Lung (tissue), 17 donors: ENCODE measurements at places on chromosomes 7 and 10. TPM values are rescaled to one million over a fixed set of nuclear protein-coding genes. Genes with fewer than 3 reads are reported as not detected.

Gene LRRC27
- total RNA-seq, result 16.1 TPM

Gene GSTO1
- total RNA-seq, result 130 TPM

Gene HYAL4
- 0.74 TPM for total RNA-seq

Gene ADAMTS14
- 3.9 TPM for total RNA-seq

Gene FGFBP3
- 2.3 TPM for total RNA-seq

DNA sequence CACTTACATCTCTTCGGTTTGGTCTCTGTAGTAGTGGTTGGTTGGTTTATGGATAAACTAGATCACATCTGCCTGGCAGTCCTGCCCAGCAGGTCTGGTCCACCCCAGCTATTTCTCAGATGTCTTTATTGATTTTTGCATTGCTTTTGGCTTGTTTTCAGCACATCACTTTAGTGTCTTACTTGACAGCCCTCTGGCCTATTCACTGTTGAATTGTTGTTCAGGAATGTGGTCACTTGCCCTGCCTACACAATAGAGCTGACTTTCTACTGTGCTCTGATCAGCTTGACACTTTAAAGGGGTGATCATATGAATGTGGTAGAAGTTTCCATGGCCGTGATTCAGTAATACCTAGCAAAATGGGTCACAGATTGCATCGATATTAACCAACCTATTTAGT, 719.2 kb upstream of the LRRN3 start:
- H3K36me3 ChIP-seq, result no peaks in the 10 kb centered on the region
- H3K27me3 ChIP-seq, result no peaks in the 10 kb centered on the region
- no peak overlapping the region for H3K27ac ChIP-seq
- no peak overlapping the region for H3K4me3 ChIP-seq

DNA sequence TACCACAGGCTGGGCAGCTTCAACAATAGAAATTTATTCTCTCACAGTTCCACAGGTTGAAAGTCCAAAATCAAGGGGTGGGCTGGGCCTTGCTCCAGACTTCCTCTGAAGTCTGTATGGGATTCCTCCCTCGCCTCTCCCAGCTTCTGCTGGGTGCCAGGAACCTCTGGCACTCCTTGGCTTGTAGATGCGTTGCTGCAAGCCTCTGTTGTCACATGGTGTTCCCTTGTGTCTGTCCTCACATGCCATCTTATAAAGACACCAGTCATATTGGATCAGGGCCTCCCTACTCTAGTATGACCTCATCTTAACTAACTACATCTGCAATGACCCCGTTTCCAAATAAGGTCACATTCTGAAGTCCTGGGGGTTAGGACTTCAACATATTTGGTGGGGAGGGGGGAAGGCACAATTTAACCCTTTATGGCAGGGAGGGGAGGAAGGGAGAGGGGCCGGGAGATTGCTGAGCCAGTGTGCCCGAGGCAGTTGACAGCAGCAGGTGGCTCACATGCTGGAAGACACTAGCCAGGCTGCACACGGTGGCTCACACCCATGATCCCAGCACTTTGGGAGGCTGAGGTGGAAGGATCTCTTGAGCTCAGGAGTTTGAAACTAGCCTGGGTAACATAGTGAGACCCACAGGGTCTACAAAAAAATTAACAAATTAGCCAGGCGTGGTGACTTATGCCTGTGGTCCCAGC, 18.8 kb downstream of the ZNF282 start:
- peaks cover 24% of the 10 kb centered on the region for H3K36me3 ChIP-seq
- no peak overlapping the region for H3K4me3 ChIP-seq
- H3K27ac ChIP-seq, result peak overlapping the region; percentile 53
- DNase-seq, result no peak

DNA sequence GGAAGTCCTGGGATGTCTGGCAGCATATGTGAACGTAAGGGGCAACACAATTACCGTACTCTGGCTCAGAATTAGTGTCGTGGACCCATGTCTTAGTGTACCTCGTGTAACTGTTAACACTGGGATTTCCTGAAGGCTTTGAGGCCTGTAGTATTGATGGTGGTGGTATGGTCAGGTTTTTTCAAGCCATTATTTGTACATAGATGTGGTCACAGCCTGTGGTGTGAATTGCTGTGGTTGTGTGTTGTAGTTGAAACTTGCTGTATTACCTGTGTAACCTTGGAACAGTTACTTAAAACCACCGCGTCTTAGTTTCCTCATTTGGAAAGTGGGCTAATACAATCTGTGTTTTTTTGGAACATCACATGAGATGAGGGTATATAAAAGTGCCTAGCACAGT, 5.3 kb downstream of the EXOC4 start:
- no peak for DNase-seq
- H3K4me3 ChIP-seq, result no peak overlapping the region
- H3K36me3 ChIP-seq, result no peaks in the 10 kb centered on the region
- H3K27me3 ChIP-seq, result no peaks in the 10 kb centered on the region
- peaks cover 14% of the 10 kb centered on the region for H3K4me1 ChIP-seq
- no peak overlapping the region for H3K27ac ChIP-seq

GRCh38 chr7:50957431-50957830, 174.7 kb upstream of the GRB10 start:
- no peak overlapping the region for H3K4me3 ChIP-seq
- no peaks in the 10 kb centered on the region for H3K27me3 ChIP-seq
- H3K4me1 ChIP-seq, result no peaks in the 10 kb centered on the region
- no peak overlapping the region for H3K27ac ChIP-seq
- no peaks in the 10 kb centered on the region for H3K36me3 ChIP-seq

DNA sequence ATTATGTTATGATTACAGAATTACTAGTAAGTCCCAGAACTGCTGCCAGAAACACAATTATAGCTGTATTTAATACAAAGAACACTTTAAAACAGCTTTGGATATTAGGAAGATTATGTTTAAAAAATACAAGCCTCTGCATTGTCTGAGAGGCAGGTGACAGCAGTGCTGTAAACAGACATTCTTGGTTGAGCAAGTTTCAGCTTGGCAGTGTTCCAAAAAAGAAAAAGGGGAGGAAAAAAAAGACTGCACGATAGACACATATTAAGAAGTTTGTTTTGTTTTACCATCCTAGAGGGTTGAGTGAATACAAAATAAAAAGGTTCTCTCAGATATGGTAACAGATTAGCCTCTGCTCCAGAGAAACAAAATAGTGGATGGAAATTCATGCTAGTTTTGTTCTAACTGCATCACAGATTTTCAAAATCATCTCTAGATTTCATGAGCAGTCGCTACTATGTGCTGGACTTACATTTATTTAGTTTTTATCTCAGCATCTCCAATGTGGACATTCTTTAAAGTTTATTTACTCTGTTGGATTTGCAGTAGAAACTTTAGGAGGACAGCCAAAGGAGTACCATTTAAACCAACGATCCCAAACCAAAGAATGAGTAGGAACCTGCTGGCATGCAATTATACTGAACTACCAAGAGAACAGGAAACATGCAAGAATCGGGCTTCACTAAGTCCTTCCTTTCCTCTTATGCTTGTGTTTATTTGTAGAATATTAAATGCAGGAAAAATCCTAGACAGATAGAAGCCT, 9.0 kb downstream of the FAM204A start:
- DNase-seq, result no peak
- H3K36me3 ChIP-seq, result peaks cover 29% of the 10 kb centered on the region
- H3K4me3 ChIP-seq, result no peak overlapping the region
- no peaks in the 10 kb centered on the region for H3K27me3 ChIP-seq
- H3K27ac ChIP-seq, result no peak overlapping the region

GRCh38 chr7:28767356-28767755, 190.8 kb downstream of the TRIL start:
- no peaks in the 10 kb centered on the region for H3K36me3 ChIP-seq
- peaks cover 12% of the 10 kb centered on the region for H3K4me1 ChIP-seq
- no peak overlapping the region for H3K4me3 ChIP-seq
- no peak overlapping the region for H3K27ac ChIP-seq
- DNase-seq, result no peak

- no peaks in the 10 kb centered on the region for H3K36me3 ChIP-seq
- H3K4me3 ChIP-seq, result peak within 1 kb of the TSS; percentile 93
- H3K27ac ChIP-seq, result peak within 1 kb of the TSS; percentile 85
- DNase-seq, result peak; percentile 83
Measured at GRCh38 chr7:28180364-28181147, at the start of gene JAZF1. Gene JAZF1, minus strand, starts transcription at chr7:28180795.

GRCh38 chr10:118840071-118840775, 85.5 kb upstream of the CACUL1 start:
- H3K36me3 ChIP-seq, result no peaks in the 10 kb centered on the region
- no peak for DNase-seq
- H3K27ac ChIP-seq, result no peak overlapping the region
- H3K27me3 ChIP-seq, result no peaks in the 10 kb centered on the region

GRCh38 chr10:88809621-88810020, 7.1 kb downstream of the LIPM start:
- no peak for DNase-seq
- H3K27me3 ChIP-seq, result no peaks in the 10 kb centered on the region
- H3K36me3 ChIP-seq, result no peaks in the 10 kb centered on the region
- no peak overlapping the region for H3K27ac ChIP-seq
- H3K4me3 ChIP-seq, result no peak overlapping the region

DNA sequence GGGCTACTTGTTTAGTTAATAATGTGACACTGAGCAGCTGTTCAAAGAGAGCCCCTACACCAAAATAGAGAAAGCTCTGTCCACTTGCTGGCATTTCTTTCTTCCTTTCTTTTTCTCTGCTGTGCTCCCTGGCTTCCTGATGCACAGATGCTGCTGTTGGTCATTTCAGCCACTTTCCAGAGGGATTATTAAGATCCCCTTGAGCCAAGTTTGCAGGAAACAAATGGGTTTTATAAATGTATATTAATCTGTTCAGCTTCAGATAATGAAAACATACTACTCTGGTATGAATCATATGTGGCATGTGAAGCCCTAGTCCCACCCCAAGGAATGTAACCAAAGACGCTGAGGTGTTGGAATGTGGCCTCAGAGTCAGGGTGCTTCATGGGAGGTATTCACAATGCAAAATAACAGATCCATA, 638.2 kb upstream of the FZD8 start:
- H3K4me3 ChIP-seq, result no peak overlapping the region
- peaks cover 15% of the 10 kb centered on the region for H3K4me1 ChIP-seq
- H3K27me3 ChIP-seq, result no peaks in the 10 kb centered on the region
- H3K27ac ChIP-seq, result no peak overlapping the region
- DNase-seq, result peak; percentile 41

- H3K4me1 ChIP-seq, result no peaks in the 10 kb centered on the region
- H3K36me3 ChIP-seq, result no peaks in the 10 kb centered on the region
- no peak overlapping the region for H3K27ac ChIP-seq
Measured at GRCh38 chr7:132643302-132643701, 67.0 kb upstream of the PLXNA4 start.

- no peaks in the 10 kb centered on the region for H3K27me3 ChIP-seq
- DNase-seq, result no peak
- no peaks in the 10 kb centered on the region for H3K36me3 ChIP-seq
- no peaks in the 10 kb centered on the region for H3K4me1 ChIP-seq
- H3K4me3 ChIP-seq, result no peak overlapping the region
- H3K27ac ChIP-seq, result no peak overlapping the region
Measured at GRCh38 chr7:2959828-2960599, 83.7 kb downstream of the CARD11 start.

DNA sequence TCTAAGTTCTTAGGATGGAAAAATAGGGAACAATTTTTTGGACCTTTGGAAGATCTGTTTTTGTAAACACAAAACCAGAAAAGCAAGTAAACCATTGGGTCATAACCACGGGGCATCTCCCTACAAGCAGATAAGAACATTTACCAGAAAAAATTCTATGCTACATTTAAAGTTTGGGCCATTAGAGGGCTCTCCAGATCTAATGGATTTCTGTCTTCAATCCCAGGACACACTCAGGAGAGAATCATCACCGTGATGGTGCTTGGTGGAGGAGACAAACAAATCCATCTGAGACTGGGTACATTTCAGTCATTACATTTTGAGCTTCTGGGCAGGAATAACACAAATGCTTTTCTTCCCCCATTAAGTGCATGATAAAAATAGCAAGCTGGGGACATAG, 178.4 kb upstream of the TARP start:
- H3K4me3 ChIP-seq, result no peak overlapping the region
- H3K4me1 ChIP-seq, result no peaks in the 10 kb centered on the region
- DNase-seq, result peak; percentile 34
- H3K27ac ChIP-seq, result no peak overlapping the region

GRCh38 chr7:47581804-47582763, at the start of gene TNS3:
Gene TNS3, minus strand, starts transcription at chr7:47582111. Its CDS starts 142,475 bp downstream, at chr7:47439636.
- H3K36me3 ChIP-seq, result no peaks in the 10 kb centered on the region
- H3K4me1 ChIP-seq, result no peaks in the 10 kb centered on the region
- DNase-seq, result no peak
- no peaks in the 10 kb centered on the region for H3K27me3 ChIP-seq
- peak within 1 kb of the TSS; percentile 35 for H3K27ac ChIP-seq

DNA sequence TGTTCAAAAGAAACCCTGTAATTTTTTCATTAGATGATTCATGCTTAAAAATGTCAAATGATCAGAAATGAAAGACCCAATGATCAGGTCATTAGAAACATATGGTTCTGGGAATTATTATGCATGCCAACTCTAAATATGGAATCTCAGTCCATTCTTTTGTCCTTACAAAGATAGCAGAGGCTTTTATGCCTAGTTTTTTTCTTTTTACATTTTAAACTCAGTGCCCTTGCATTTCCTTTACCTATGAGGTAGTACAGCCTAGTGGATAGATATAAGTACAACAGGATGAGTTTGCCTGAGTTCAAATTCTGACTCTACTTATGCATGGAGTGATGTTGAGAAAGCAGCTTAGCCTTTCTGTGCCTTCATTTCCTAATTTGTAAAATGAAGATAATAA, 392.9 kb downstream of the SUGCT start:
- H3K36me3 ChIP-seq, result no peaks in the 10 kb centered on the region
- no peaks in the 10 kb centered on the region for H3K27me3 ChIP-seq

DNA sequence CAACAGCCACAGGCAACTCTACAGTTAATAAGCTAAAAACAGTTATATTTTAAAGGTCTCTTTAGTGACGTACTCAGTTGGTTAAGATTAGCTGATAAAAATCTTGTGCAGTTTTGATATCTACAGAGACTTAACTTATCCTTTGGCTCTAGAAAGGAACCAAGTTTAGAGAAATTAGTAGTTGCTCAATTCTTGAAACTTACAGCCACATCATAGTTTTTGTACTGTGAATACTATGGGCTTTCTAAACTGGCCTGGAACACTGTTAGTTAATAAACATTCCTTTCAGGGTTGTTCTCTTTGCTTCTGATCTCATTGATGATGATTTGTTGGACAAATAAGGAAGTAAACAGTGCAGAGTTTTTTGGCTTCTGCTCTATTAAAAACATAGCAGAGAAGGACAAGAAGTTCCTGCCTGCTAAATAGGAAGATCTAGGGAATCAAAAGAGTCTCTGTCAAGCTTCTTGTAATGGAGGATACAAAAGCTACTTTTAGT, 73.1 kb downstream of the MKLN1 start:
- no peaks in the 10 kb centered on the region for H3K4me1 ChIP-seq
- no peak overlapping the region for H3K27ac ChIP-seq
- no peaks in the 10 kb centered on the region for H3K36me3 ChIP-seq
- H3K4me3 ChIP-seq, result no peak overlapping the region
- H3K27me3 ChIP-seq, result no peaks in the 10 kb centered on the region
- DNase-seq, result peak; percentile 73

DNA sequence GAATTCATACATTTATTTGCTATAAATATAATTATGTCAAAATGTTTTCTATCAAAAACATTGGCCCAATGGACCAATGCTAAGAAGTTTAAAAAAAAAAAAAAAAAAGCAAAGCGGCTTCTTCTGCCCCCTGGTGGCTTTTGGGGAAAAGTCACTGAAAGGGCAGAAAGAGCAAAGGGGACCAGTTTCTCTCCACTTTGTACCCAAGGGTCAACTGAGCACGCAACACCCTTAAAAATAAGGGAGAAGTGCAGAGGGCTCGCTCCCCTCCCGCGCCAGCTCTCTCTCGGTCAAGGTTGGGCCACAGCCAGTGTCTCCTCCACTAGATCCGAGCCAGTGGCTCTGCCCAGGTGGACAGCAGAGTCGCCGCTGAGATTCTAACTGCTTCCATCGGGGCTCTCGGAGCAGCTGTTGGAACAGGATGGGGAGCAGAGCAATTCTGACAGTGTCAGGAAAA, 136.4 kb upstream of the FGFR2 start:
- DNase-seq, result peak; percentile 28
- H3K36me3 ChIP-seq, result no peaks in the 10 kb centered on the region
- no peaks in the 10 kb centered on the region for H3K27me3 ChIP-seq
